Endothelial cell of coronary artery (primary cell): ENCODE measurements at places on chromosomes 6 and 20. TPM values are rescaled to one million over a fixed set of nuclear protein-coding genes. Genes with fewer than 3 reads are reported as not detected.

Gene PTK6
- under 0.01 TPM in 2 replicates for total RNA-seq

Gene SMAP1
- total RNA-seq: 18.8 and 21.1 TPM in 2 replicates

Gene SESN1
- total RNA-seq: 23.7 and 31.9 TPM in 2 replicates

Gene RNF182
- total RNA-seq: under 0.01 TPM in 2 replicates
